ENCODE measurements at places on chromosomes 6 and 20. TPM values are rescaled to one million over a fixed set of nuclear protein-coding genes. Genes with fewer than 3 reads are reported as not detected.

REM1 gene
- total RNA-seq, result not detected

USP49 gene
- 2.9 TPM for total RNA-seq

PI16 gene
- total RNA-seq, result not detected

TREM1 gene
- total RNA-seq, result not detected

PRSS16 gene
- total RNA-seq, result 10.2 TPM

COL12A1 gene
- total RNA-seq, result 301 TPM

HLA-DQA1 gene
- total RNA-seq, result not detected

EFCAB8 gene
- not detected for total RNA-seq

HLA-DMB gene
- under 0.01 TPM for total RNA-seq

GTSF1L gene
- total RNA-seq, result not detected

BPIFA1 gene
- total RNA-seq, result not detected

LGSN gene
- not detected for total RNA-seq

MTFR2 gene
- 2.0 TPM for total RNA-seq

SIGLEC1 gene
- total RNA-seq, result not detected

POM121L2 gene
- not detected for total RNA-seq

GPR63 gene
- total RNA-seq, result 2.1 TPM

ID1 gene
- total RNA-seq, result 2.4 TPM

TMC2 gene
- not detected for total RNA-seq

CEP162 gene
- total RNA-seq, result 10.2 TPM

IMPG1 gene
- total RNA-seq, result not detected

SMIM26 gene
- 66.7 TPM for total RNA-seq

C6orf141 gene
- not detected for total RNA-seq

CST1 gene
- total RNA-seq, result not detected

HLA-DRB5 gene
- total RNA-seq, result not detected

SRSF12 gene
- total RNA-seq, result 1.2 TPM

TLDC2 gene
- total RNA-seq, result not detected

TULP1 gene
- total RNA-seq, result not detected

NKX2-4 gene
- not detected for total RNA-seq

BNIP5 gene
- not detected for total RNA-seq

CEP250 gene
- 16.1 TPM for total RNA-seq
